ENCODE measurements at places on chromosomes 6 and 20. TPM values are rescaled to one million over a fixed set of nuclear protein-coding genes. Genes with fewer than 3 reads are reported as not detected.

GRCh38 chr6:6665555-6666243, 77.2 kb downstream of the LY86 start:
- no peak for DNase-seq

DNA sequence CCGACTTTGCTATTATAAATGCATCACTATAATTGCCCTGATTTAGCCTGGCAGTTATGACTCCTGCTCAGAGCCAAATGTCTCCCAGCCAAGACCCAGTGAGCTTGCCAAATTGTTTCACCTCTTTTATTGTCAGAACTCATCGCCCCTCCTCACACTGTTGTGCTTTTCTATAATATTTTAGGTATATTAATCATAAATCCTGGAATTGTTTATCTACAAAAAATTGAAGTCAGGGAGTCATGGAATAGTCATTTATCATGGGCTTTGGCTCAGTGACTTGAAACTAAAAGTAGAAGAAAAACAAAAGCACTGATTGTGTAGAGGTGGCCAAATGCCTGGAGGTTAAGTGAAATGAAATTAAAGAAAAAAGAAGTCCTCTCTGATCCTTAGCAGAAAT, 85.6 kb downstream of the PFDN4 start:
- DNase-seq = no peak

DNA sequence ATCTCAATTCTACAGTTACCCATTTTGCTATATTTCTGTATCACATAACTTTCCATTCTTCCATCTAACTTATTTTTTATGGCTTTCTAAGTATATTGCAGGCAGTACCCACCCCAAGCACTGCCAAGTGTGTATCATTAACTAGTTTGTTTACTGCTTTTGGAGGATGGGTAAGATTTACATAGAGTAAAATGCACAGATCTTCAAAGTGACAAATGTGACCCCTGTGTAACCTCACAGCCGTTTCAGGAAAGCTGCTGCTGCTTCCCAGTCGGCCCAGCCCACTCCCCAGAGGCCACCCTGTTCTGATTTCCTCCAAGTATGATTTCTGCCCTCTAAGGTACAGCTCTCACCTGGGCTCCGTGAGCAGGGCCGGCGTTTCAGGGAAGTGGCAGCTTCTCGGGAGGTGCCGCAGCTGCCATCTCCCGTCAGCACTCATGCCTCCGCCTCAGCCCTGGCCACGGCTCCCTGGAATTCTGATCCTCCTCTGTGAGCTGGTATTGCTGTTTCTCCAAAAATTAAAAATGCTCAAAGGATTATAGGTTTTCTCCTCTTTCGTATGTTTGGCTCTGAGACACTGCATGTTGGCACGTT, 15.0 kb upstream of the MAP1LC3A start:
- DNase-seq = no peak

DNA sequence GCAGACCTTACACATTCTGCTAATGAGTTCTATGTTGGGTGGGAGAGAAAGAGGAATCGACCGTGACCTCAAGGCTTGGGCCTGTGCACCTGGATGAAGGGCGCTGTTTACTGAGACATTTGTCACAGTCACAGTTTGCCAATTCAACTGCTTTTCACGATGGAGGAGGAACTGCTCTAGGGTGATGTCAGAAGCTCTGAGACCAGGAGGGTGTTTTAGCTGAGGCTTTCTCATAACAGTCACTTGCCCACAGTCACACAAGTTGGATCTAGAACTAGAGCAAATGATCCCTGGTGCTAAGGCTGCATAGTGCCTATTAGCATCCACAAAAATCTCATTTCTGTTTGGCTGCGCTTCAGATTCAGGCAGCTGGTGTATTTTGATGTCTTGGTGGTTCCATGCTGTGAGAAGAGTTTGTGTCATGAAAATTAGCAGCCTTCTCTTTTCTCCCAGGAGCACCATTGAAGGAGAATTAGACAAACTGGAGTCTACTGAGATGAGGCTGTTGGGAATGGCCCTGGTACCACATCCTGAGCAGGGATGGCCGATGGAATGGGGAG, 83.3 kb upstream of the TGM3 start:
- no peak for DNase-seq

DNA sequence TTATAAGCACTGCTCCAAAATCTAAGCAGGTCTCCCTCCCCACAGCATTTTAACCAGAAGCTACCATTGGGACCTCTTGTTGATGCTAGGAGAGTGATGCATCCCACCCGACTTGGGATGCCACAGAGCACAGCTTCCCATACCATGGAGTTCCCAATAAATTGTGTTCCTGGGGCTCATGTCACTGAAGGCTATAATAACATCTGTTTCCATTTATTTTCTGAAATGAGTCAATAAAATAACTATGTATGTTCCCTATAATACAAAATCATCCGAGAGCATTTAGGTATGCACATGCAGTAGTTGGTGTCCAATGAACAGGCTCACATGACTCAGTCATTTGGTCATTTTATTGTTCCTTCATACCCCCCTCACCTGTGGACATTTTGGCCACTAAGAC, 204.2 kb downstream of the TBC1D7 start:
- DNase-seq = no peak

DNA sequence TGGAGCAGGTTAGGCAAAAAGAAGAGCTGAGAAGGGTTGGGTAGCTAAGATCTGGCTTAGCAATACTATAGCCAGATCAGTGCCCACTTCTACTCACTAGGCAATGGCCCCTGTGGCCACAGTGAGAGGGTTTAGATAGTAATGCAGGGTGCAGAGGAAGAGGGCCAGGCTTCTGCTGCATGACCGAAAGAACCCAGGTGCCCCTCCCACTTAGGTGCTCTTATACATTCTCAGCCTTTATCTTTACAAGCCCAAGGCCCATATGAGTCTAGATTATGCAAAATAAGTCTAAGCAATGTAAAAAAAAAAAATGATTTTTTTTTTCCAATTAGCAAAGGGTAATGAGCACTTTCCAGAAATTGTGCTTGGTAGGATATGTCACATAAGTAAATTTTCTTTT, 171.3 kb downstream of the CD24 start:
- DNase-seq = no peak

DNA sequence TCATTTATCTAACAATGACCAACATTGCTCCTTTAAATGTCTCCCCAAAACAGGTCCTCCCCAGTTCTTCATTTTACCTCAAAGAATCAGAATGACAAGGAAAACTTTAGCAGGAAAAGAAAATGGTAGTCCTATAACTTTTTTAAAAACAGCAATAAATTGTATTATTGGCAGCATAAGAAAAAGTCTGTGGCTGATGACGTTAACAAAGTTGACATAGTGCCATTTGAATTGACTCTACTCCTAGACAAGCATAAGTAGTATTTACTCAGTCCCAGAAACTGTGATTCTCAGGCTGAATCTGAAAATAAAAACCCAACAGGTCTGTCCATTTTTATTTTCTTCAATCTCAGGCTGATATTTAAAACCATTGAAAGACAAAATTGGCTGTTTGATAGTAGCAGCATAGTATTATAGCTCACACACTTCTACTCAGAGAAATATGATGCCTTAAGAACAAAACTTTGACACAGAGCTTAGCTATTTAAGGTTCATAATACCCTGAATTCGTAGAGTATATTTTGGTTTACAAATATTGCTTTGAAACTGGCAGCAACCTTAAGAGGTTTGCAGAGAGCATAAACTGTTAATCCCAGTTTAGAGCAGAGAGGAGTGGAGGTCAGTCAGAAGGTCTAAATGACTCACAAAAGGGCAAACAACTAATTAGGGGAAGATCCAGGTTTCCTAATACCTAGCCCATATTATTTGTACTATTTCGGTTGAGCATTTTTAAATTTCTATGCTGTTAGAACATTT, 35.0 kb upstream of the TENT5A start:
- DNase-seq = no peak

DNA sequence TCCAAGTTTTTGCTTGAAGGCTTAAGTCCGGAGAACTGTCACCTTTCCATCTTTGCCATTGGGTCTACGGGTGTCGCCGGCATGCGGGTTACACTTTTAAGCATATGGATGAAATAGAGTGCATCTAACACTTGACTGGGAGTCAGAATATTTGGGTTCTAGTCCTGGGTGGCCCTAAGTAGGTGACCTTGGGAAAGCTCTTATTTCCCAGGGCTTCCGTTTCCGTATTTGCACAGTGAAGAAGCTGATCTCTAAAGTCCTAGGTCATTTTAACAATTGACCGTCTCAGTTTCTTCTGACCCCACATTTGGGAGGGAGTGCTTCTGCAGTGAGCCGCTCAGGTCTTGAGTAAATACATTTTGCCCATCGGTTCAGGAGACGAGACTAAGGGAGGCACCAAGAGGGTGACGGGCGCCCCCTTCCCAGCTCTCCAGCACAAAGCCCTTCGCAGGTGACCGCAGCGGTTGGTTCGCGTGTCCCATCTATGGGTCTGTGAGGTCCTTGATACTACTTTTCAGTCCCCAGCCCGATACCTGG, 651 bp upstream of the BLTP3A start:
- no peak for DNase-seq

DNA sequence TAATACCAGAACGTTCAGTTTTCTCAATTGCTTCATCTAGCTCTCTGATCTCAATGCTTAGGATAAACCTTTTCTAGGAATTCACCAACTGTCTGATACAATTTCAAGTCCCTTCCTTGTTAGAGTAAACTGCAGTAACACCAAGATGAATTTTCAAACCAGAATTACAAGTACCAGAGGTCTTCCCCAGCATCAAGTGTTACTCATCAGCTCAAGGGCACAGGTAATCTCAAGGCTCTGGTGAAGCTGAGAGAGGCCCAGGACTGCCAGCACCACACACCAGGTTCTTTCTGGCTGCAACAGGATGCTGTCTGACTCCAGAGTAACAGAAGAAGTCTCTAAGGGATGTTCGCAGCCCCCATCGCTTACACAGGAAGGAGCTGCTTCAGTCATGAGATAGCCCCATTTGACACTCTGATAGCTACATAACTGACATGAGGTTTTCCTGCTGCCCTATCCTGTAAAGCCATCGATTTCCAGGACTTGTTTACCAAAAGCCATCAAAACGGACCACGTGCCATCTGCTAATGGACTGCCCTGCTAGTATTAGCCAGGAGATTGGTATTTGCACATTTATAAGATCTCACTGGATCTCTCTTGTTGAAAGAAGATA, 549.4 kb downstream of the UTRN start:
- DNase-seq = no peak

VGLL2 gene
- not detected for total RNA-seq
